ENCODE measurements at places on chromosomes 1 and 21.

GRCh38 chr1:89170170-89171066, 5.4 kb downstream of the GBP7 start:
- DNase-seq, result no peak

- no peak for DNase-seq
Measured at GRCh38 chr1:185376840-185377635, 60.0 kb upstream of the IVNS1ABP start.

DNA sequence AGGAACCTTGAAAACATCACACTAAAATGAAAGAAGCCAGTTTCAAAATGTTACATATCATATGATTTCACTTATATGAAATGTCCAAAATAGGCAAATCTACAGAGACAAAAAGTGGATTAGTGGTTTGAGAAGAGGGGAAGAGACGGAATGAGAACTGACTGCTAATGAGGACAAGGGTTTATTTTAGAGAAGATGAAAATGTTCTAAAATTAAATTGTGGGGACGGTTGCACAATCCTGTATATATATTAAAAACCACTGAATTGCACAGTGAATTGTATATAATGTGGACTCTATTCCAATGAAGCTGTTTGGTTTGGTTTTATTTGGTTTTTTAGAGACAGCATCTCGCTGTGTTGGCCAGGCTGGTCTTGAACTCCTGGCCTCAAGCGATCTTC, 35.6 kb downstream of the PRPF38A start:
- DNase-seq, result no peak

- no peak for DNase-seq
Measured at GRCh38 chr1:184860535-184860934, 105.9 kb upstream of the EDEM3 start.

DNA sequence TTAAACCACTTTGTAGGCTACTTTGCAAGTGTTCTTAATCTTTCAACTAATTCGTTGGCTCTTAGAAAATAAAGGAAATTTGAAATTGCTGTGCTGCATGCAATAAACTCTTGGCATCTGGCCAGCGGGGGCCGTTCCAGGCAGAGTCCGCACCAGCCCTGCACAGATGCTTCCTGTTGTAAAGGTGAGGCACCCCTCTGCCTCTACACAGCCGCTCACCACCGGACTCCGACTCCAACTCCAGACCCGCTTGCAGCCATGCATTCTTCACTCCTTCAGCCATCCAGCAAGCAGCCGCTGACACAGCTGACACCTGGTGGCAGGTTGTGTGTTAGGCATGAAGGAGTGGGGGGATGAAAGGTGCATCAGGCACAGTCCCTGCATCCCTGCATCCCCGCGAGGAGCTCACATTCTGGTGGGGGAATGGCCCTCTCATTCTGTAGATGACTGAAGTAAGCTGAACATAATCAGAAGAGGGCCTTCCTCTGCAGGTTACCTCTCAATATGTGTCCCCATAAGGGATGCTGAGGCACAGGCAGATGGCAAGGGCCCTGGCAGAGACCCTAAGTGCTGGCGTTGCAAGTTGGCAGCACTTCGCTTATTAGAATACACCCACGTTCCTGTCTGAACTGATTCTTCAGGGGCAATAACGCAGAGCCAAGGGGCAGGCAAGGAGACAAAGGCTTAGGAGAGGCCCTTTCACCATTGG, 56.8 kb downstream of the GLIS1 start:
- peak; percentile 74 for DNase-seq

DNA sequence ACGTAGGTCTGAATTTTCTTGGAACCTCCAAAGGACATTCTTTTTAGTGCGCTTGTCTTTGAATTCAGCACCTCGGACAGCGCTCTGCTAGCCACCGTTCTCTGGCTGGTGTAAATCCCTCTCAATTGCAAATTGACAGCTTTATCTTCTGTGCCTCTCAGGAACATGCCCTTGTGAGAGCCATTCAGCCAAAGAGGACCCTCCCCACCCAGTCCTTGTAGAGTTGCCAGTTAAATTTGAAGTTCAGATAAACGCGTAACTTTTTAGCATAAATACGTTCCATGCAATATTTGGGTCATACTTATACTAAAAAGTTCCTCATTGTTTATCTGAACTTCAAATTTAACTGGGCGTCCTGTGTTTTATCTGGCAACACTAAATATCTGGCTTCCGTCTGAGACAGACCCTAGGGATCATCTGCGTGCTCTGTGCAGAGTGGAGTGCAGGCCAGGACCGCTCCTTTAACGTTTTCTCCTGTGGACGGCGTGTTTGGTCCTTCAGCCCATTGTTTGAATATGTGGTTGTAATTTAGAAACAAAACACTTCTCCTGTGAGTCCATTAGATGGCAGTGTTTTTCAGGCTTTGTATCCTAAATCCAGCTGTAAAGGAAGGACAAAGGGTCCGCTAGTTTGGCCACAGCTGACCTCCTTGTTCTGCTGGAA, 7.0 kb downstream of the KCNAB2 start:
- peak; percentile 48 for DNase-seq

DNA sequence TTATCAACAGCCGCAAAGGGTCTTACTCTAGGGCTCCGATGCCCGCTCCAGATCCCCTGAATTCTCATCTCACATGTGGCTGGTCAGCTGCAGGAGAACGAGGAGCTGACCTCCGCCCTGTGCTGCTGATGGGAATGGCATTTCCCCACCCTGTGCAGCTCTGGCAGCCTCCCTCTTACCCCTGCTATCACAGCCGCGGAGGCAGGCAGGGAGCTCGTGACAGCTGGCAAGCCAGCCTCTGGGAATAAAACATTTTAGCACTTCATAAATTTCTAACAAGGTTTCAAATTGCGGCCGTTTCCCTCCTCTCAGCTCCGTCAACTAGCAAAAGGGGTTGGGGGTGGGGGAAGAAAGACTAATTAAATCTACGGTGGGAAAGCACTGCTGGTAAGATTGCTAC, 81.1 kb downstream of the DSCAM start:
- no peak for DNase-seq

DNA sequence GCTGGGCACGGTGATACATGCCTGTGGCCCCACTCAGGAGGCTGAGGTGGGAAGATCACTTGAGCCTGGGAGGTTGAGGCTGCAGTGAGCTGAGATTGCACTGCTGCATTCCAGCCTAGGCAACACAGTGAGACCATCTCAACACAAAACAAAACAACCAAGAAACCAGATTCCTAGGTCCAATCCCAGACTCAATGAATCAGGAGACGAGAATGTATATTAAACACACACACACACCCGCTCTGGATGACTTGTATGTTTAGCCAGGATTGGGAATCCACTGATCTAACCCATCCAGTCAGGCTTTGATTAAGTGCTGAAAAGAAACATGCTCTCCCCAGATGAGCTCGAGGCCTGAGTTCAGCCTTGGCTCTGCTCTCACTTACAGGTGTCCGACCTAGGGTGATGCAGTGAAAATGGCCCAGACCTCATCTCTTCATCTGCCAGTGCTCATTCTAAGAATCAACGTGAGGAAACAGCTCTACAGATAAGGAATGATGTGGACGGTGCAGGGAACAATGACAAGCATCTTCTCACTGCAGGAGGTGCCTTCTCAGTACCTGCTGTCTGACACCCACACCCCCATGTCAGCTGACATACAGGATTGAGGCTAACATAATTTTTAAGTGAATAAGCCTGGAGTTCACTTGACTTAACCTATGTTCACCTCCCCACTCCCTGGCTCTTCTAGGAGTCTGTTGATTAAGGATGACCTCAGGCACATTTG, 15.3 kb upstream of the SRSF4 start:
- no peak for DNase-seq

DNA sequence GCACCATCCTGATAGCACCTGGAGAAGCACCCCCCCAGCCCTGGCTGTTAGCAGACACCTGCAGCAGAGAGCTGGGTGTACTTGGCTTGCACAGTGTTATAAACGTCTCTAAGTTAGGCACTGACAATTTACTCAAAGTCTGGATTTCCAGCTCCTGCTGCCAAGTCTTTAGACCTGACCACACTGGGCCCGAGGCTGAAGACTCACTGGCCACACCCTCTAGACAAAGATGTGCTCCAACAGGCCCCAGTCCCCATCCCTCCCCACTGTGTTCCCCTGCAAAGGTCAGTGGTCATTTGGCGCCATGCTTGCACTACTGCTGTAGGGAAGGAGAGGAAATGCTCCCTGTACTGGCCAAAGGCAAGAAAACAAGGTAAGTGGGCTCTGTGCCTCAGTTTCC, 31.1 kb downstream of the PADI6 start:
- DNase-seq, result no peak

DNA sequence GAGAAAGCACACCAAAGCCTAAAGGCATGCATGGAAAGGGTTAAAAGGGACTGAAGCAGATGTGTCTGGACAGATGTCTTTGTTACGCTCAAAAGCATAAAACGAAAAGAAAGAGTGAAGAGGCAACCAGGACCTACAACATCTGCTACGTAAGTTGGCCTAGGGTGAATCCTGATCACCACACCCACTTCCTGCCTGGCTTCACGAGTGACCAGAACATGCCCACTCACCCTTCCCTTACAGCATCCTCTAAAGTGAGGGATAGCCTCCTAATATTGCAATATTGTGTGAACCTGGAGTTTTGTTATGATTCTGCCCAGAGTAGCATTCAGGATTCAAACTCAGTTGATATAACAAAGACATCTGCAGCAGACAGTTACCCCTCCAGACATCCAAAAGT, 10.6 kb upstream of the OLIG2 start:
- DNase-seq, result no peak

GRCh38 chr1:64733581-64734286, 11.1 kb upstream of the RAVER2 start:
- no peak for DNase-seq

GRCh38 chr1:78758506-78758905, 108.9 kb downstream of the IFI44 start:
- no peak for DNase-seq

- no peak for DNase-seq
Measured at GRCh38 chr1:204227351-204227750, 13.6 kb upstream of the GOLT1A start.

DNA sequence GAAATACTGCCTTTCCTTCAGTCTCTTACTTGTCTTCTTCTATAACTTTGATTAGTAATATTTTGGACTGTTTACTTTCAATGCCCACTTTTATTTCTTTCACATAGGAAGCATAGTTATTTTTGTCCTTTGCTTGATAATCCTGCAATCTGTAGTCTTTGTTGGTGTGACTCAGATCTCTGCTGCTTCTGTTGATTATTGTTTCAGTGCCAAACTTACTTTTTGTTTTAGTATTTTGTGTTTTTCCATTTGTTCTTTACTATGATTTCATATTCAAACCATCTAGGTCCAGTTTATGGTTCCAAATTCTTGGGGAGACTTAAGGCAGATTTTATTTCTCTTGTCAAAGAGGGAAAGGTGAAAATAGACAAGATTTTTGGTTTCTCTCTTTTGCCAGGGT, 399.9 kb downstream of the HLX start:
- DNase-seq, result no peak

DNA sequence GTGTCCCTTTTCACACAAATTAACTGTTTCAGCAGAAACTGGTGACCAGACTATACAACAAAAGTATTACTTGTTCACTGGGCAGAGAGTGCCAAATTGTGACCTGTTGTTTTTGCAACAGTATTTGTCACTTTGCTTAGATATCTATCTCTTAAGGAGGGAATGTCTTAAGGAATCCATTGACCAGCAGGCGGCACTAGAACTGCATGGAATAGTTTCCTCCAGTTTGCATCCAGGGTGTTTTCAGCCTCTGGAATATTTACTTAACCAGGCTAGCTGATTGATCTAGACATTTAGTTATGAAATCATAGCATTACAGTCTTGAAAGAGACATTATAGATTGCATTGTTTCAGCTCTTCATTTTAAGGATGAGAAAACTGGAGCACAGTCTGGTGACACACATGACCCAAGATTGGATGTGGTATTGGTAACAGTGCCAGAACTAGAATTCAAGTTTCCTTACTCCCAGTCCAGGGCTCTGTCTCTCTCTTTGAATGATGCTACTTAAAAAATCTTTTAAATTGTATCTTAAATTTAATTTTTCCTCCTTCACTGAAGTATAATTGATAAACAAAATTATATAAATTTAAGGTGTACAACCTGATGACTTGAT, 16.9 kb downstream of the RPTN start:
- DNase-seq, result no peak

GRCh38 chr21:43322311-43322710, 104.6 kb downstream of the SIK1 start:
- DNase-seq, result no peak
